ENCODE measurements at places on chromosomes 4 and X.

GRCh38 chrX:40469316-40469715, 111.5 kb upstream of the ATP6AP2 start:
- peaks cover 48% of the 10 kb centered on the region for H3K4me1 ChIP-seq
- no peak for DNase-seq

- H3K4me1 ChIP-seq, result peaks cover 33% of the 10 kb centered on the region
- H3K36me3 ChIP-seq, result no peaks in the 10 kb centered on the region
- peaks cover 5% of the 10 kb centered on the region for H3K27me3 ChIP-seq
- H3K27ac ChIP-seq, result peak overlapping the region; percentile 90
- no peak for DNase-seq
Observed at GRCh38 chrX:3271834-3272186, 74.6 kb downstream of the MXRA5 start.

- peak overlapping the region; percentile 77 for H3K27ac ChIP-seq
- H3K36me3 ChIP-seq, result no peaks in the 10 kb centered on the region
- H3K4me1 ChIP-seq, result peaks cover 64% of the 10 kb centered on the region
- H3K27me3 ChIP-seq, result no peaks in the 10 kb centered on the region
- no peak overlapping the region for H3K4me3 ChIP-seq
Observed at GRCh38 chr4:76620723-76621468, 185.9 kb downstream of the SHROOM3 start.

DNA sequence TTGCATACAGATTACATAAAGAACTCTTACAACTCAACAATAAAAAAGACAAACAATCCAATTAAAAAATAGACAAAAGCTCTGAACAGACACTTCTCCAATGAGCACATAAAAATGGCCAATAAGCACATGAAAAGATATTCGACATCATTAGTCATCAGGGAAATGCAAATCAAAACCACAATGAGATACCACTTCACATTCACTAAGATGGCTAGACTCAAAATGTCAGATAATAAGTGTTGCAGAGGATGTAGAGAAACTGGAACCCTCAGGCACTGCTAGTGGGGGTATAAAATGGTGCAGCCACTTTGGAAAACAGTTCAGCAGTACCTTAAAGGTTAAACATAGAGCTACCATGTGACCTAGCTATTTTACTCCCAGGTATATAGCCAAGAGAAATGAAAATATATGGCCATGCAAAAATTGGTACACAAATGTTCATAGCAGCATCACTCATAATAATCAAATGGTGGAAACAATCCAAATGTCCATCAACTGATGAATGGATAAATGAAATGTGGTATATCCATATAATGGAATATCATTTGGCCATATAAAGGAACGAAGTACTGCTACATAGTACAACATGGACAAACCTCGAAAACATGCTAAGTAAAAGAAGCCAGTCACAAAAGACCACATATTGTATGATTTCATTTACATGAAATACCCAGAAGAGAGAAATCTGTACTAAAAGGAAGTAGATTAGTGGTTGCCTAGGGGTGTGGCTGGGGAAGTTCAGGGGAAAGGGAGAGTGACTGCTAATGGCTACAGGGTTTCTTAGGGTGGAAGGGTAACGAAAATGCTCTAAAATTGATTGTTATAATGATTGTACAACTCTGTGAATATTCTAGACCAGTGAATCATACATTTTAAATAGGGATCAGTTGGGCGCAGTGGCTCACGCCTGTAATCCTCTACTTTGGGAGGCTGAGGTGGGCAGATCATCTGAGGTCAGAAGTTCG, 29.4 kb downstream of the SASH3 start:
- H3K27me3 ChIP-seq, result no peaks in the 10 kb centered on the region
- peaks cover 60% of the 10 kb centered on the region for H3K36me3 ChIP-seq
- H3K4me1 ChIP-seq, result peaks cover 16% of the 10 kb centered on the region
- H3K27ac ChIP-seq, result no peak overlapping the region
- DNase-seq, result no peak
- H3K4me3 ChIP-seq, result no peak overlapping the region

DNA sequence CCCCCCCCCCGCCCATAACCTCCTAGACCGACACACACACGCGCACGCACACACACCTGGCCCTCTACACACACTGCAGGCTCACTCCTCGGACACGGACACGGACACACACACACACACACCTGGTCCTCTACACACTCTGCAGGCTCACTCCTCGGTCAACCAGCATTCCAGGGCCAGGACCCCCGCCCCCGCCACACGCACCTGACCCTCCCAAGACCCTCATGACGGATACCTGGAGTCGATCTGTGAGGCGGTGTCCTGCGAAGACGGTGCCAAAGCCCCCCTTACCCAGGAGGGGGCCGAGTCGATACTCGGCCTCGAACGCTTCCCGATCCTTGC, 552 bp downstream of the PIM2 start:
- no peak for DNase-seq
- peaks cover 3% of the 10 kb centered on the region for H3K36me3 ChIP-seq
- peaks cover 33% of the 10 kb centered on the region for H3K4me1 ChIP-seq
- peaks cover 5% of the 10 kb centered on the region for H3K27me3 ChIP-seq

GRCh38 chrX:115892787-115893671, 277.5 kb upstream of the AGTR2 start:
- peaks cover 87% of the 10 kb centered on the region for H3K36me3 ChIP-seq
- H3K4me3 ChIP-seq, result no peak overlapping the region
- no peaks in the 10 kb centered on the region for H3K4me1 ChIP-seq
- no peak for DNase-seq
- no peak overlapping the region for H3K27ac ChIP-seq
- H3K27me3 ChIP-seq, result peaks cover 9% of the 10 kb centered on the region

DNA sequence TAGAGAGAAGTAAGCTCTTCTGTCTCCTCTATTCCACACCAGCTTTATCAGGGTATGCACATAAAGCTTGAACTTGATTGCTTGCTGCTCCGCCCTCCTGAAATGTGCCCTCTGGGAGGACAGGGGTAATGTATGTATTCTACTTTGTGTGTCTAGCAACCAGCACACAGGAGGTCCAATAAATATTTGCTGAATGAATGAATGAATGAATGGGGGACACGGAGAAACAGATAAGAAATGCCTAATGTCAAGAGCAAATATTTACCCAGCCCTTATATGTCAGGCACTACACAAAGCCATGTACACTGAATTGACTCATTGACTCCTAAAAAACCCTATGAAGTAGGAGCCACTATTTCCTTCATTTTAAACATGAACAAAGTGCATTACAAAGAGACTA, 2.3 kb upstream of the MSL3 start:
- H3K27ac ChIP-seq, result no peak overlapping the region
- no peak for DNase-seq
- H3K4me3 ChIP-seq, result no peak overlapping the region
- H3K36me3 ChIP-seq, result peaks cover under 1% of the 10 kb centered on the region
- peaks cover 32% of the 10 kb centered on the region for H3K27me3 ChIP-seq
- H3K4me1 ChIP-seq, result peaks cover 10% of the 10 kb centered on the region

- no peaks in the 10 kb centered on the region for H3K27me3 ChIP-seq
- H3K27ac ChIP-seq, result no peak overlapping the region
- H3K4me3 ChIP-seq, result no peak overlapping the region
- DNase-seq, result no peak
Observed at GRCh38 chr4:142940425-142941330, 94.6 kb upstream of the INPP4B start.

- H3K27me3 ChIP-seq, result peaks cover 7% of the 10 kb centered on the region
- H3K27ac ChIP-seq, result no peak overlapping the region
- H3K4me1 ChIP-seq, result no peaks in the 10 kb centered on the region
- DNase-seq, result no peak
Observed at GRCh38 chr4:22637306-22637705, 55.4 kb upstream of the GBA3 start.

GRCh38 chrX:27336466-27337091, 126.6 kb downstream of the PPP4R3C start:
- H3K36me3 ChIP-seq, result no peaks in the 10 kb centered on the region
- H3K4me3 ChIP-seq, result no peak overlapping the region
- H3K4me1 ChIP-seq, result no peaks in the 10 kb centered on the region
- no peak overlapping the region for H3K27ac ChIP-seq
- DNase-seq, result peak; percentile 64

GRCh38 chr4:27678027-27678426, 817.4 kb downstream of the STIM2 start:
- no peak overlapping the region for H3K27ac ChIP-seq
- no peaks in the 10 kb centered on the region for H3K4me1 ChIP-seq
- H3K27me3 ChIP-seq, result no peaks in the 10 kb centered on the region
- no peak for DNase-seq
- H3K4me3 ChIP-seq, result no peak overlapping the region

DNA sequence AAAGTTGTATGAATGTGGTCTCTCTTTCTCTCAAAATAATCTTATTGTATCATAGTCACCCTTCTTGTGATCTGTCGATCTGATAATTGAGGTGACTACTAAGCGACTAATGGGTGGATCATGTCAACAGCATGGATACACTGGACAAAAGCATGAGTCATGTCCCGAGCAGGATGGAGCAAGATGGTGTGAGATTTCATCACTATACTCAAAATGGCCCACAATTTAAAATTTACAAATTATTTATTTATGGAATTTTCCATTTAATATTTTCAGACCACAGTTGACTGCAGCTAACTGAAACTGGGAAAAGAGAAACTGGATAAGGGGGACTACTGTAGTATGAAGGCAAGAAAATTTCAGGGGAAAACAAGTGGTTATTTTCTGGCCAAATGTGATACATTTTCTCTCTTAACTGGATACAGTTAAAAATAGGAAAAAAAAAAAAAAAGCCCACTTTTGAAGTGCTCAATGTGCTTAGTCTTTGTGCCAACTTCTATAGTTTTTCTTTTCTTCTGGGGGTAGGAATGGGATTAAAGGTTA, 25.3 kb downstream of the FAM241A start:
- no peaks in the 10 kb centered on the region for H3K4me1 ChIP-seq
- no peak for DNase-seq
- H3K27me3 ChIP-seq, result no peaks in the 10 kb centered on the region
- H3K27ac ChIP-seq, result no peak overlapping the region

GRCh38 chr4:39637221-39637585, 1.5 kb downstream of the SMIM14 start:
- H3K36me3 ChIP-seq, result peaks cover 4% of the 10 kb centered on the region
- peak overlapping the region; percentile 90 for H3K4me3 ChIP-seq
- peaks cover 38% of the 10 kb centered on the region for H3K4me1 ChIP-seq
- DNase-seq, result no peak

- H3K4me3 ChIP-seq, result no peak overlapping the region
- peaks cover 8% of the 10 kb centered on the region for H3K4me1 ChIP-seq
- no peak overlapping the region for H3K27ac ChIP-seq
- DNase-seq, result no peak
- H3K36me3 ChIP-seq, result no peaks in the 10 kb centered on the region
- peaks cover 2% of the 10 kb centered on the region for H3K27me3 ChIP-seq
Observed at GRCh38 chr4:78667764-78668163, 108.4 kb upstream of the BMP2K start.

DNA sequence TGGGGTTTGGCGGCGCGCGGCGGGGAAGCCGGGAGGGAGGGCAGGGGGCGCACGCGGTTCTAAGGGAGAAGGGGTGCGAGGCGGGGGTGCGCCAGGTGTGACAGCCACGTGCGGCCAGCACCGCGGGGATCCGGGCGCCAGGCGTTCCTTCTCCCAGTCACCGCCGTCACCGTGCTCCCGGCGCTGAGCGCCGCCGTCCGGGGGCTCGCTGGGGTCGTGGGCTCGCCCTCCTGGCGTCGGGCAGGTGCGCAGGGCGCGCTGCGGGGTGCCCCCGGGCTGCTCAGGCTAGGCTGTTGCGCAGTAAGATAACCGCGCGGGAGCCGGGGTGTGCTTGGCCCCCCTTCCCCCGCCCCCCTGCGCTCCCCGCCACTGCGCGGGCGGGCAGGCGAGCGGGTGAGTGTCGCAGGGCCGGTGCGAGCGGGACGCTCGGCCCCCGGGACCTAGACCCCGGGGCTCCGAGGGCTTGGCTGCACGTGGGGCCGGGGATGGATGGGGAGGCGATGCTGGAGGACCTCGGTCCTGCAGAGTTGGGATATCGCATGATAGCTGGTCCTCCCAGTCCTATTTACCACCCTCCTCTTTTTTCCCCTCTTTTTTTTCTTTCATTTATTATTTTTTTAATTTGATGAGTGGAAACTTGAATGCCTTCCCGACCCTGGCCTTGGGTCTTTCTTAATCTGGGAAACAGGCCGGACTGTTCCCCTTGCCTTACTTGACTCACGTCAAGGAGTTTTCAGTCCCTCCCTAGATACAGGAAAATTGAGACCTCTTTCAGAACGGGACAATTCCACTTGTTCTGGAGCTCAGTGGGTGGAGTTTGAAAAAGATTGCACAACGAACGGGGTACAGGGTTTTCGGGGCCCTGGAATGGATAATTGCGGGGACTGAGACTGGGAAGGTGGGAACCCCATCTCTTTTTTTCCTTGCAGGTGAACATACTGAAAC, 797 bp downstream of the TXLNG start:
- DNase-seq, result peak; percentile 54
- no peaks in the 10 kb centered on the region for H3K27me3 ChIP-seq
- peak overlapping the region; percentile 49 for H3K27ac ChIP-seq
- H3K36me3 ChIP-seq, result peaks cover 6% of the 10 kb centered on the region
- H3K4me1 ChIP-seq, result peaks cover 16% of the 10 kb centered on the region
- H3K4me3 ChIP-seq, result peak overlapping the region; percentile 92

GRCh38 chrX:65668377-65669310, 1.2 kb downstream of the MSN start:
- peak overlapping the region; percentile 88 for H3K4me3 ChIP-seq
- DNase-seq, result peak; percentile 16
- H3K27me3 ChIP-seq, result no peaks in the 10 kb centered on the region
- H3K27ac ChIP-seq, result peak overlapping the region; percentile 99
- H3K4me1 ChIP-seq, result peaks cover 43% of the 10 kb centered on the region

GRCh38 chr4:138800421-138800820, 215.2 kb upstream of the NOCT start:
- H3K27ac ChIP-seq, result peak overlapping the region; percentile 75
- H3K27me3 ChIP-seq, result peaks cover 11% of the 10 kb centered on the region
- H3K36me3 ChIP-seq, result no peaks in the 10 kb centered on the region
- H3K4me3 ChIP-seq, result no peak overlapping the region
- peak; percentile 33 for DNase-seq
- H3K4me1 ChIP-seq, result peaks cover 82% of the 10 kb centered on the region

DNA sequence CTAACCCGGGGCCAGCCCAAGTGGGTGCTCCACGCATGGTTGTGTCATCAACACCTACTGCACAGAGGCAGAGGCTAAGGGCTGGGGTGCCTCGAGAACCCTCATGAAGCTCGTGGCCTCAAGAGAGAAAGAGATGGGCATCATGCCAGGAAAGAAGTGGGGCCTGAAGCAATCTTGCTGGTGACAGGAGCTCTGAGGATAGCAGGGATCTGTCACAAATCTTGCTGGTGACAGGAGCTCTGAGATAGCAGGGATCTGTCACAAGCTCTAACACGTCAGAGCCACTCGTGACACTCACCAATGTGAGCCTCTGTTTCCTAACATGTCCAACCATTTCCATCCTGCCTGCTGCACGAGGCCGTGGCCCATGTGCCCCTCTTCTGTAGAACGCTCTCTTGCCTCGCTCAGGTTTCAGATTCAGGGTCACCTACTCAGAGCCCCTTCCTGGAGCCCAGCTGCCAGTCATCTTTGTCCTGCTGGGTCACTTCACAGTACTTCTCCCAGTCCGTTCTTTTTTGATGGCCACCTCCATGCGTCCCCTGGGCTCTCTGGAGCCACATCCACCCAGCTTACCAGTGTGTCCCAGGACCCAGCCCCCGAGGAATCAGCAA, 21.1 kb downstream of the PNMA6E start:
- peaks cover 8% of the 10 kb centered on the region for H3K27me3 ChIP-seq
- H3K27ac ChIP-seq, result no peak overlapping the region
- no peak overlapping the region for H3K4me3 ChIP-seq
- H3K4me1 ChIP-seq, result no peaks in the 10 kb centered on the region

All from nephron progenitor cell (in vitro differentiated cells).